Stimulated activated CD8-positive, alpha-beta memory T cell treated with anti-CD3 and anti-CD28 coated beads, Interleukin-12 subunit alpha, Interleukin-12 subunit beta, amount 100 ng/mL, for 4 hours (primary cell): ENCODE measurements at places on chromosomes 2 and 18.
A peak's percentile ranks its signal among the peaks of the same experiment; 100 is the strongest.

GRCh38 chr2:46643493-46643892, 164.1 kb downstream of the TMEM247 start:
- no peak for DNase-seq

DNA sequence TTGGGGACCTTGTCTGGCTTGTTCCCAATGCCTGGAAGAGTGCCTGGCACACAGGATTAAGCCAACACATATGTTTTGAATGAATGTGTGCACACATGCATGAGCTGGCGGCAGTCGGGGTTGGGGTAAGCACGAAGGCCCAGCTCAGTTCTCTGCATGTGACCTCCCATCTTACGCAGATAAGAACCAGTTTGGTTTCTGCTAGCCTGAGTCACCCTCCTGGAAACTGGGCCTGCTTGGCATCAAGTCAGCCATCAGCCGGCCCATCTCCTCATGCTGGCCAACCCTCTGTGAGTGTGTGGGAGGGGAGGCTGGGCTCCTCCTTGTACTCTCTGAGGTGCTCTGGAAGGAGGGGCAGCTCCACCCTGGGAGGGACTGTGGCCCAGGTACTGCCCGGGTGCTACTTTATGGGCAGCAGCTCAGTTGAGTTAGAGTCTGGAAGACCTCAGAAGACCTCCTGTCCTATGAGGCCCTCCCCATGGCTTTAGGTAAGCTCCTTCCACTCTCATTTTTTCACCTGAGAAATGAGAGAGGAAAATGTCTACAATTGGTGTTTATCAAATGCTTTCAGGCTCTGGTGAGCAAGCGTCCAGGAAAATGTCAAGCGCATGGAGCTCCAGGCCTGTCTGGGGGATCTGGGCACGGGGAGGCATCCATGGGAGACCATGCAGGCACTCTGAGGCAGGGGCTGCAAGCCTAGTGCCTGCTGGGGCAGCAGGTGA, 9.7 kb upstream of the IL1RN start:
- DNase-seq: no peak

DNA sequence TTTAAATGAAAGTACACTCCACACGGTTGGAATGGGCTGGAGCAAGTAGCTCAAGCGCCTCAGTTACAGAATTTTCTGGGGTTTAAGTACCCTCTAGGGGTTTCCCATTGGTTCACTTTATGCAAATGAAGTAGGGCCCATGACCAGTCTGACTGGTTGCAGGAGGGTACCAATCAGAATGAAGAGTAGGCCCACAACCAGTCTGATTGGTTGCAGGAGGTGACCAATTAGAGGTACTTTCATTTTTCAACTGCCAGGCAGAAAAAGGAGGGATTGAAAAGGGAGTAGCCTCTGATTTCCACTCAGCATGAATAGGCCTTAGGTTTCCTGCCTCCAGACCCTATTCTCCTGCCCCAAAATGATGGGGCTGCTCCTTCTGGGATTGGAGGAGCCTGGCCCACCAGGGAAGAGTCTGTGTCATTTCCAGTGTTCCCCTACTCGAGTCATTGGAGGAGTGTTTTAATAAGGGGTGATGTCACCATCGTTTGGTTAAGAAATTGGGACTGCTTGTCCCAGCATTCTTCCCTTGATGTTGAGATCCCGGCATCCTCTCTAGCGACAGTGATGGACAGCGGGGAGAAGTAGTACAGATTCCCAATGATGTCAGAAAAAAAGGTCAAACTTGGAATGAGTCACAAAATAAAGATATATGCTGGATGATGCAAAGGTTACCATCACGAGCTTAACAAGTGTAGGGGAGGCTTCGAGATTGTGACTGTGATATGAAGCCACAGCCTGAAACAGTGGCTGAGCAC, 210.4 kb downstream of the SH3BP4 start:
- no peak for DNase-seq

GRCh38 chr2:113357071-113357470, 78.3 kb upstream of the PAX8 start:
- no peak for DNase-seq

GRCh38 chr2:25339791-25340180, 1.9 kb downstream of the DNMT3A start:
- DNase-seq: no peak

DNA sequence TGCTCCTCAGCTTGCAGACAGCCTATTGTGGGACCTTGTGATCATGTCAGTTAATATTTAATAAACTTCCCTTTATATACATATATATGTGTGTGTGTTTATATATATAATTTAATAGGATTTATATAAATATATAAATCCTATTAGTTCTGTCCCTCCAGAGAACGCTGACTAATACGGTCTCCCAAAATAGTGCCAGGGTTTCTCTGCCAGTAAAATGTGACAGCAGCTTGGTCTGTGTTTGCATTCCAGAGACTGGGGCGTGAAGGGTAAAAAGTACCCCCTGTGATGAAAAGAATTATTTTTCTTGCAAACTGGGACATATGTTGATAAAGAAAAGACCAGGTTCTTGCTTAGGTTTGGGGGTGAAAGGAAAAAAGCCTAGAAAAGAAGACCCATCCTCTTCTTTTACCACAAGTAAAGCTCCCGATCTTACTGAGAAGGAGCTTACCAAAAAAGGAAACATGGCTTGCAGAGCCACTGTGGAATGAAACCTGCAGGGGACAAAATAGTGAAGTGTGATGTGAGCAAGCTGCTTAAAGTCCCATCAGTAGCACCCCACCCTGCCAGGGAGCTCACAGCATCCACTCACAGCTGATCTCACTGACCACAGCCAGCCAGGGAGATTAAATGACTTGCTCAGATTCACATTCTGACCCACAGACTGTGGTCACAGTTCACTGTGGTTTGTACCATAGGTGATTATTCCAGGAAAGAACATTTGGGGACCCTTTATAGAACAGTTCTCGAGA, 110.9 kb upstream of the RMP24 start:
- DNase-seq: no peak

GRCh38 chr18:8489761-8490160, 119.5 kb upstream of the RAB12 start:
- no peak for DNase-seq

DNA sequence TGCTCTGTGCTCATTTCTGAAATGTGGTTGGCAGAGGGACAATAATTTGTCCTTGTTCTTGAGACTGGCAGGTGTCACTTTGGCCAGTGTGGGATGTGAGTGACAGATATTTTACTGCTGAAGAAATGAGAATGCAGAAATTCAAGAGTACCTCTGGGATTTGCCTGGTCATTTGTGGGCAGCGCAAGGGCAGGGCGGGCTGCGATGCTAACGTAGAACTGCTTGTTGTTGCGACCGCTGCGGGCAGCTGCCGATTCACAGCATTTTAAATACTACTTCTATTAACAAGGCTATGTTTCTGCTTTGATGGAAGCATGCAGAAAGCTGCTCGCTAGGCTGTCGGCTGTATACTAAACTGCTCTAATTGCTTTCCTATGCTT, 268.6 kb downstream of the FIGN start:
- no peak for DNase-seq

GRCh38 chr2:109699646-109700045, 85.5 kb downstream of the SOWAHC start:
- DNase-seq: no peak

- no peak for DNase-seq
Observed at GRCh38 chr2:46318579-46319460, 21.6 kb downstream of the EPAS1 start.

GRCh38 chr2:170822290-170823087, 5.8 kb downstream of the GAD1 start:
- no peak for DNase-seq

DNA sequence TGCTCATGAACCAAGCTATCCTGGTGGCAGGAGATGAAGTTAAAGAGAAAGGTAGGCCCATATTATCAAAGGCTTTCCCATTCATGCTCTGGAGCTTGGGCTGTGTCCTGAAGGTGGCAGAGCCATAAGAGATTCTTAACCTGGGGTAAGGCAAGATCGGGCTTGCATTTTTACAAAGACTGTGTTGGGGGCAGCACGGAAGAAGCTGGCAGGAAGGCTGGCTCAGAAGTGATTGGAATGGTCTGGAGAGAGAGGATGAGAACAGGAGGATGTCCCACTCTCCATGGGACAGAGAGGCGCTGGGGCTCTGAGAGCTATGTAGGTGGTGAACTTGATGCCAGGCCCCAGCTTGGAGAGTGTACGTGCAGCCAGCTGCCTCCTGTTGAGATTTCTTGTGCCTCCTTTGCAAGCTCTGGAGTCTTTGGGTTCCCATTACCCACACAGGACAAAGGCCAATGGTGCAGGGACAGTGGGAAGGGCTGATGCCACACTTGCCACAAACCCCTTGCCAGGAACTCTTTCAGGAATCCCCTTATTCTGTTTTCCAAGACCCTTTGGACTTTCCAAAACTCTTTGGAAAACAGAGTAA, 40.6 kb upstream of the FZD5 start:
- no peak for DNase-seq

DNA sequence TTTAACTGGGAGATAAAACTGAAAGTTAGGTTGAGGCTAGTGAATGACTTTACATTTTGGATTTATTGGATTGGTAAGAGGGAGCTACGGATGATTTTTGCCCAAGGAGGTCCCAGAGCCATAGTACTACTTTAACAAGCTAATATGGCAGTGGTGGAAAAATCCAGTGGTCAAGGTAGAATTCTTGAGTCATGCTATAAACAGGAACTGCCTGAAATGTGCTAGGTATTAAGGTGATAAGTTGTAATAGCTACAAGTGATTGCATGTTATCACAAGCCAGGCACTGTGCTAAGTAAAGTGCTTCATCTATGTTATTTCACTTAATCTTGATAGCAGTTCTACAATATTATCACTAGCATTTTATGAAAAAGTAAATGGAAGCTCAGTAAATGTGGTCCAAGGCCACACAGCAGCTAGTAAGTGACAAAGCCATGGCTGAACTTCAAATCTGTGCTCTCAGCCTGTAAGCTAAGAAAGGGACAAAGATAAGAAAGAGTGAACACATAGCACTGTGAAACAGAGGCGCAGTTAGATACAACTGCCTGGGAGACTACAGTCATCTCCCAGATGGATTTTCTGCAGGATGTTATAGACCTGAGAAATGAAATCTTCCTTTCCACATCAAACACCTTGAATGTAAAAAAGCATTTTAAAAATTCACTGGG, 469.6 kb downstream of the TGIF1 start:
- DNase-seq: no peak

GRCh38 chr2:64144057-64145013, at the start of gene PELI1:
Gene PELI1 (minus strand): TSS chr2:64144420. CDS start chr2:64108310, 36,110 bp downstream.
- peak; percentile 80 for DNase-seq

- no peak for DNase-seq
Observed at GRCh38 chr2:215503381-215503780, 67.5 kb upstream of the FN1 start.

- DNase-seq: no peak
Observed at GRCh38 chr2:190853531-190854383, 26.9 kb upstream of the GLS start.

DNA sequence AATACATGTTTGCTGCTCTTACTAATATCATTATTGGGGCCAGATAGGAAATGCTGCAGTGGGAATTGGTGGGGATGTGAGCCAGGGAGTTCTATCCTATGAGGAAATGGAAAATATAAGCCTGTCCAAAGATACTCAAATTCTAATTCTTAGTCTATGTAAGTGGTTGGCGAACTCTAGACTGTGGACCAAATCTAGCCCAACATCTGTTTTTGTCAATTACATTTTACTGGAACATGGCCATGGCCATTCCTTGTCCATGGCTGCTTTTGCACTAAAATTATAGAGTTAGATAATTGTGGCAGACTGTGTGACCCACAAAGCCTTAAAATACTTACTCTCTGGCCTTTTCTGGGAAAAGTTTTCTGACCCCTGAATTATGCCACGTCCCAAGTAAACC, 113.3 kb downstream of the MGAT5 start:
- DNase-seq: no peak

GRCh38 chr2:128312411-128312810, 6.3 kb downstream of the HS6ST1 start:
- no peak for DNase-seq

- DNase-seq: no peak
Observed at GRCh38 chr18:23784832-23785245, 95.6 kb downstream of the LAMA3 start.

GRCh38 chr2:182372661-182373060, 54.2 kb downstream of the PDE1A start:
- no peak for DNase-seq

DNA sequence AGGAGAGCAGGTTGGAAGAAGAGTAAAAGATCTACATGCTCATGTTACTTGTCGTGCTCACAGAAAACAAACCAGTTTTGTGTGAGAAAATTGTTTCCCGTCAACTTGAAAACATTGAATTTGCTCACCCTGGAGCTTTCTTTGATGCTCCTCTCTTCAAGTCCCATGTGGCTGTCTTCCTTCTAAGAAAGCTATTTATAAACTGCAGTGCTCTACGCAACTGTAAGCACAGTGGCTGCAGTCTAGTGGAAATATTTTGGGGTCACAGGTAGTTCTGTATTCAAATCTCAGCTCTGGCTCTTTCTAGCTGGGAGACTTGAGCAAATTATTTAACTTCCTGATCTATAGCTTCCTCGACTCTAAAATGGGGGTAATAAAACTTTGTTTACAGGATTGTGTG, 211.8 kb downstream of the PLCL1 start:
- no peak for DNase-seq

GRCh38 chr2:47456851-47457250, 53.9 kb downstream of the MSH2 start:
- DNase-seq: no peak

- DNase-seq: no peak
Observed at GRCh38 chr2:37552339-37552738, 119.1 kb downstream of the CDC42EP3 start.

DNA sequence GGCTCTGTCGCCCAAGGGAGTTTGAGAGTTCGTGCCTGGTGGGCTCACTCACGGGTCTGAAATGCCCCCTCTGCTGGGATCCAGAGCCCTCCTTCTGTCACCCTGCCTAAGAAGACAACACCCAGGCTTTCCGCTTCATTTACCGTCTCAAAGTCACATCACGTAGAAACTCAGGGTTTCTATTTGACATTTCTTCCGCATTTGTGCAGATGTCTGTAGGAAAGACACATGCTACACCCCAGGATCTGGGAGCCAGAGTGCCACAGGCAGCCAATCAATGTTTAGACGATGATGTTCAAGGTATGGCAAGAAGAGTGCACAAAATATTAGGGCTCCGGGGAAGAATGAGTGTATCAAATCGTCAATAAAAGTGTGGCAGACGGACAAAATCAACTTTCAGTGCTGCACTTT, 24.4 kb upstream of the ACKR3 start:
- no peak for DNase-seq

DNA sequence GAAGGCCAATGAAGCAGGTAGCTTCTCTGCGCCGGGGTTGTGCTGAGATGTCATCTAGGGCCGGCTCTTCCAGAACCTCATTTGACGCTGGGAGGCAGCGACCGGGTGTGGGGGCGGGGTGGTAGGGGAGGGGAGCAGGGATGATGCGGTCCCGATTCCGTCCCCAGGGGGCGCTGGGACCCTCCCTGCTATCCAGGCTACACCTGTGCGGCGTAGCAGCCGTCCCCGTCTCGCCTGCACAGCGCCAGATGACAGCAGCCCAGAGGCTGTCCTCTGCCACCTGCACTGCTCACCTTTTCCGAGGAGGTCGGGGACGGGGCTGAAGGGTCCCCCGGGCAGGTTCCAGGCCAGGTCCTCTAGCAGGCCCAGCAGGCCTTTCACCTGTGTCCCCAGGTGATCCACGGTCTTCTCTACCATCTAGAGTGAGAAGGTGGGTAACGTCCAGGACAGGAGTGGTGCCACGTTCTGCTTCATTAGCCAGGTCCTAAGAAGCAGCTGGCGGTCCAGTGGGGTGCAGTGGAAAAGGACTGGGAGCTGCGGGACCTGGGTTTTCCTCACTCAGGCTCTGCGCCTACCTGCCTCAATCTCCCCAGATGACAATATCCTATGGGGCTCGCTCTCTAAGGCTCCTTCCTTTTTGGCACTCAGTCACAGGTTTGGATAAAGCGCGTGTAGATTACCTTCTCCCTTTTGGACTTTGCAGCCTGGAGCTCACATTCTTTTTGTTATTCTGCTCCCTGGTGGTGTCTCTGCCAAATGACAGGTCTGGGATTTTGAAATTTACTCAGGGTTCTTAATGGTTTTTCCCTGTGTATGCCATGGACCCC, 56.0 kb upstream of the RAB6C start:
- DNase-seq: no peak
